ENCODE measurements at places on chromosomes 7 and 10.

GRCh38 chr7:78326189-78326588 lies 527.6 kb downstream of the PHTF2 start:
- DNase-seq, result no peak

DNA sequence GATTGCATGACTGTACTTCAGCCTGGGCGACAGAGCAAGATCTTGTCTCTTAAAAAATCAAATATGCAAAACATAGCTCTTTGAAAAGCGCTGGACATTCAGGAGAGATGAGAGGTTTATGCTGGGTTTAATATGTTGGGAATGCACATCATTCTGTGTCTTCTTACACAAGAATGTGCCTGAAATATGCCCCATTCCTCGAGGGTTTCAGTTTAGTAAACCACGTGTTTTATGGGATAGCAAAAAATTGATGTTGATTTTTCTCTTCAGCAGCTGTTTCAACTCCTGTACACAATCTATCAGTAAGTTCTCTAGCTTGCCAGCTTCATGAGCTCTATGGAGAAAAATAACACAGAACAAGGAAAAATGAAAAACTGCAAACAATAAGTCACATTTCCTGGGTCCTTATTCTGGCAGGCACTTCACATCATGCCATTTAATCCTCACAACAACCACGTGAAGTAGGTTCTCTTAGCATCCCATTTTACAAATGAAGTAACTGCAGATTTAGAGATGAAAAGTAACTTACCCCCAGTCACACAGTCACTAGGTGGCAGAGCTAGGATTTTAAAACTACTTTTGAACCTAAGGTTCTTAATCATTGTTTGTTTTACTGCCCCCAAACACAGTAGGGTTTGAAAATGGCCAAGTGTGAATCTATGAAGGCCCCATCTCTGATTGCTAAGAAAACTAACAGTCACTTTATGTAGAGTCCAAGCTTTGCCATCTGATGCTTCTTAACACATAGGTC lies 423.6 kb downstream of the PHTF2 start:
- no peak for DNase-seq

DNA sequence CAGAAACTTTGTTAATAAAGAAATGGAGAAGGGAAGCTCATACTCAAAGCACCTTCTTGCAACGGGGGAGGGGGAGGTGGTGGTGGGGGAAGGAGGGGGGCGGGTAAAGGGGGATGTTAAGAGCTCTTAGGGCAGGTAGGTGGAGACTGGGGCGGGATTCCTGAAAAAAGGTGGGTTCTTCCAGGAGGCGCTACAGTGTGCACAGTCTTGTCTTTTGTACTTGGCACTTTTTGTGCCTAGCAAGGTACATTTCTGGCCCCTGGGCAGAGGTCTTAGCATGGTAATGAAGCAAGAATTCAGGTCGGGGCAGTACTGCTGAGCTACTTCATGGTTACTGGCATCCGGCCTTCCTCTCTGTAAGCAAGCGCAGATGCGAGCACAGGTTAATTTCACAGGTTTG lies 15.2 kb upstream of the LAMB4 start:
- DNase-seq, result no peak

- DNase-seq, result peak; percentile 45
Observed at GRCh38 chr10:29734962-29735627, 100.3 kb upstream of the SVIL start.

GRCh38 chr7:95028683-95029082 lies 121.3 kb downstream of the PPP1R9A start:
- DNase-seq, result no peak

- DNase-seq, result no peak
Observed at GRCh38 chr7:42340436-42340835, 103.4 kb upstream of the GLI3 start.

- DNase-seq, result peak; percentile 2
Observed at GRCh38 chr10:133565441-133566294, at the start of gene SYCE1. TSS of gene SYCE1 (minus strand) at chr10:133565583. CDS start at chr10:133565529, 54 bp downstream.

GRCh38 chr10:115030483-115031200 lies 62.5 kb upstream of the ATRNL1 start:
- DNase-seq, result no peak

DNA sequence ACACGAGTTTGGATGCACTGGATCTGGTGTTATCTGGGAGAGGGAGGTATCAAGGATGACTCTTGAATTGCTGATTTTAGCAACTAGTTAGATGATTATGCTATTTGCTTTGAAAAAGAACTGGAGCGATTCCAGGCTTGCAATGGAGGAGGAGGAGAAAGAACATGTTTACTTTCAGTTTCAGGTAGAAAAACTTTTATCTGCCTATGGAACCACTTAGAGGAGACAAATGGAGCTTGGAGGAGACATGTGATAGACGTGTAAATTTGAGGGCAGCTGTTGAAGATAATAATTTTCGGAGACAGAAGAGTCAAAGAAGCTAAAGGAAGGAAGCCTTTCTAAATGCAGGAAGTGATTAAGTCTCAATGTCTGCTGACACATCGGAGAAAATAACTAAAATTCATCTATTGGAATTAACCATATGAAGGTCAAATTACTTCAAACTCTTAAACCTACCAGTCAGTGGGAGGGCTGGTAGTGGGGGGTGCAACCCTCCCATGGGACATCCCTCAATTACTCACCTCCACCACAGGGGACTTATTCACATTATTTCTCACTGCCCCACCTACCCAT lies 56.4 kb upstream of the GNAI1 start:
- DNase-seq, result peak; percentile 19

DNA sequence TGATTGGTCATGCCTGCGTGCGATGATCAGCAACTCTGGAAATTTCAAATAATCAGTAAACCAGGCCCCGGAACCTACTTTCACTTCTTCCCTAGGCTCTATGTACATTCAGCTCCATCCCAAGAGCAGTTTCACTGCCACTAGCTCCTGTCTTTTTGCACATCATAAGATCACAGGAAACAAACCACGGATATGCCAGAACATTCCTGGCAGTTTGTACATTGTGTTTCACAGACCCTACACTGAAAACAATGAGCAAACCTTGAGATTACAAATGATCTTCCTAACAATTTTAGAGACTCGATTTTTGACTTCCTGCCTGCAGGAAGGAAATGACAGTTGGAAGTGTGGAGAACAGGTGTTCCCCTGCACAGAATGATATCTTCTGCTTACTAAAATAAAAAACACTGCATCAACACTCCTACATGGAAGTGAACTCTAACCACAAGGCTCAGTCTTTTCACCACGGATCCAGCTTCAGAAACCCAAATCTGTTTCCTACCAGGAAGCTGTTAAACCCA lies 7.6 kb upstream of the TMEM236 start:
- DNase-seq, result no peak

- DNase-seq, result no peak
Observed at GRCh38 chr7:33868166-33868565, 37.2 kb upstream of the BMPER start.

DNA sequence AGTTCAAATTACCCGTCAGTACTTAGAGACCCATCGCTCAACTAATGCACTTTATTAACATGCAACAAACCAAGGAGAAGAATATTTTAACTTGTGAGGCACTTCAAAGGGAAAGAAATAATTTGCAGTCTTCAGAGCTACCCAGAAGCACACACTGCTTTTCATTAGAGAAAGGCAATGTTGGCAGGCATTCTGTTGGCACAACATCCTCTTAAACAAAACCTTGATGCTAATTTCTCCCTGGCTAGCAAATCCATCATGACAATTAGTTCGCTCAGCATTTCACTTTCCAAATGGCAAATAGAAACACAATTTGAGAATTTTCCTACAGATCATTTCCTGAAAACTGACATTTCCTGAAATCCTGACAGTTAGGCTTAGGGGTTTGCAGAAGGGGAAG lies 155.6 kb upstream of the FAM13C start:
- DNase-seq, result no peak

- no peak for DNase-seq
Observed at GRCh38 chr10:62978482-62978881, 154.6 kb upstream of the NRBF2 start.

- DNase-seq, result no peak
Observed at GRCh38 chr7:158476331-158476932, 111.2 kb downstream of the PTPRN2 start.

DNA sequence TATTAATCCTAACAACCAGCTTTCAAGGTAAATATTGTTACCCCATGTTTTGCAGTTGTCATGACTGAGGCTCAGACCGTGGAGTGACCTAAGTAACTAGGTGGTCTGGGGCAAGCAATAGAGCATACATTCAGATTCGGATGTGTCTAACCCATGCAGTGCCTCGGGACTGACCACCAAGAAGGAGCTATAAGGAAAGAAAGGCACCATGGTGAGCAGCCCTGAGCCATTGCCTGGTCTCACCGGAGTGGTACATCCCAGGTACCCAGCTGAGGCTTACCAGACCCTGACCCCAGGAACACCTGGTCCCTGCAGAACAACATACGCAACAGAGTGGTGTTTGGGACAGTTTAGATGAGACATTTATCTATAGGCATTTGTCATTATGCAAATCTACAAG lies 175.5 kb upstream of the ZMIZ1 start:
- DNase-seq, result no peak
